Endothelial cell of umbilical vein (primary cell): ENCODE measurements at places on chromosomes 5 and 9. TPM values are rescaled to one million over a fixed set of nuclear protein-coding genes. Genes with fewer than 3 reads are reported as not detected.

PFN3 gene
- not detected in 2 replicates for total RNA-seq

CDKN2A gene
- 8.5 and 9.3 TPM in 2 replicates for total RNA-seq

PDE8B gene
- not detected in 2 replicates for total RNA-seq

GRM6 gene
- total RNA-seq = not detected in 2 replicates

PRSS3 gene
- total RNA-seq = 4.4 and 10.7 TPM in 2 replicates

TMEFF1 gene
- total RNA-seq = 9.8 and 14.6 TPM in 2 replicates

DRD1 gene
- total RNA-seq = not detected in 2 replicates

KCTD16 gene
- total RNA-seq = 0.30 and 0.49 TPM in 2 replicates

LHX3 gene
- total RNA-seq = not detected in 2 replicates

LHX2 gene
- total RNA-seq = not detected in 2 replicates

ARHGEF39 gene
- 4.6 and 6.5 TPM in 2 replicates for total RNA-seq

PDZD2 gene
- 3.4 and 6.9 TPM in 2 replicates for total RNA-seq

TGFBI gene
- total RNA-seq = 6.5 and 8.7 TPM in 2 replicates

ADAMTS16 gene
- not detected in 2 replicates for total RNA-seq

LNPEP gene
- 23.4 and 23.5 TPM in 2 replicates for total RNA-seq

LAMC3 gene
- 0.12 and 0.38 TPM in 2 replicates for total RNA-seq

INSL6 gene
- total RNA-seq = not detected in 2 replicates

DNAH5 gene
- 0.35 and 1.7 TPM in 2 replicates for total RNA-seq

CDH12 gene
- total RNA-seq = not detected in 2 replicates

NRARP gene
- total RNA-seq = 50.0 and 61.0 TPM in 2 replicates

SPATA31D4 gene
- not detected in 2 replicates for total RNA-seq

DMRT1 gene
- 0.20 TPM in 1 of 2 replicates, not detected in the other for total RNA-seq

SLC46A2 gene
- not detected in 2 replicates for total RNA-seq

APBA1 gene
- total RNA-seq = 11.3 and 11.4 TPM in 2 replicates

MARCHF3 gene
- 31.7 and 31.9 TPM in 2 replicates for total RNA-seq

KCNT1 gene
- not detected in 2 replicates for total RNA-seq

CNTLN gene
- total RNA-seq = 11.1 and 15.8 TPM in 2 replicates

SH3GLB2 gene
- 55.8 and 58.8 TPM in 2 replicates for total RNA-seq

SLIT3 gene
- 0.02 and 1.0 TPM in 2 replicates for total RNA-seq

FAM78A gene
- 26.6 and 34.0 TPM in 2 replicates for total RNA-seq

PCDHA6 gene
- total RNA-seq = 0.18 TPM in 1 of 2 replicates, not detected in the other

STKLD1 gene
- 0.77 and 0.85 TPM in 2 replicates for total RNA-seq

ALDH1B1 gene
- total RNA-seq = 20.5 and 21.7 TPM in 2 replicates

ITK gene
- not detected in 2 replicates for total RNA-seq
